ENCODE measurements at places on chromosomes 3 and 15. TPM values are rescaled to one million over a fixed set of nuclear protein-coding genes. Genes with fewer than 3 reads are reported as not detected.

- no peak for DNase-seq
Measured at GRCh38 chr3:188319569-188319968, 165.6 kb downstream of the LPP start.

DNA sequence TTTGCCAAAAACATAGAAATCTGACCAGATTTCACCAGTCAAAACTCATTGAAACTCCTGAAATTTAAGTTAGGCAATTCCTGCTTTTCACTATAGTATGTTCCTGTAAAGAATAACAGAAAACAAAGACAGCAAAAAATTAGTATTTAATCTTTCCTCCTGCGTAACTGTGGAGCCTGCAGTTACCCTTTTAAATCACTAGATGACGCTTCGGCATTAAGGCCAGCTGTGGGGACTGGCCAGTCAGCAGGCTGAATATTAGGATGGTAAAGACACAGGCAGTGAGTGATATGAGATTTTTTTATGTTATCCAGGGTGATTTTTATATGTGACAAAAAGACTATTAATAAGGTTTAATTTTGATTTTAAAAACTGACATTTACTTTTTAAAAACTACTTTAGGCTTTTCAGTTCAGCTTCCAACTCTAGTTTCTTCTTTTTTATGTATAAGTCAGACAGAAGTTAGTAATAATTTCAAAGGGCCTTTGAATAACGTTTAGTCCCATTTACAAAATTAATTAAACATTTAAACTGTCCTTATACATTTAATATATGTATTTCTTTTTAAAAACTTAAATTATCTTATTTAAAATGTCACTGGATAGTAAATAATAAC, 165.1 kb downstream of the PPM1L start:
- DNase-seq: no peak

- DNase-seq: peak; percentile 69
Measured at GRCh38 chr3:179323197-179324110, 623 bp downstream of the ZNF639 start.

DNA sequence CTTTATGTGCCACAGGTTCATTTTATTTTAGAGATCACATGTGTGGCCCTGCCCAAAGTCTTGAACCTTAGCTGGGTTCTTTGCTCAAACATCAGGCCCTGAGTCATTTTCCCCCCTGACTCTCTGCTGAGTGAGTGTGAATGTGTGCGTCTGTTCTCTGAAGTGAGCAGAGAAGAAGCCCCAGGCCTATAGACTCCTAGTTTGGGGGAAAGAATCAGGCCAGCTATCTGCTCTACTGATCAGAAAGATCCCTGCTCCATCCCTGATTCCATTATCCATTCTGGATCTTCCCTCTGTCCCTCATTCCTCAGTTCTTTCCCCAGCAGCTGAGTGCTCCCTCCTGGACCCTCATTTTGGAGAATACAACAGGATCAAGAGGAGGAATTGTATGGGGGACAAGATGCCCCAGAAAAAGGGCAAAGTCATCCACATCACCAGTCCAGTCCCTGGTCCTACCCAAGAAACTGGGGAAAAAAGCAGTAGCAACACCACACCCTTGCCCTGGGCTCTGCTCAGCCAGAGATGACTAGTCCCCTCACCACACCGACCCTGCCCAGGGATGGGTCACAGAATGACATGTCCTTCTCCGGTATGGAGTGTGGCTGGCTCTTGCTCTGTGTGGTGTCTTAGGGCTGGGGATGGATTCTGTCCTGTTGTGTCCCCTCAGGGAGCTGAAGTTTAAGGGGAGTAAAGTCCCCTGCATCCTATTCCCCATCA, 3.2 kb downstream of the DUOX1 start:
- no peak for DNase-seq

DNA sequence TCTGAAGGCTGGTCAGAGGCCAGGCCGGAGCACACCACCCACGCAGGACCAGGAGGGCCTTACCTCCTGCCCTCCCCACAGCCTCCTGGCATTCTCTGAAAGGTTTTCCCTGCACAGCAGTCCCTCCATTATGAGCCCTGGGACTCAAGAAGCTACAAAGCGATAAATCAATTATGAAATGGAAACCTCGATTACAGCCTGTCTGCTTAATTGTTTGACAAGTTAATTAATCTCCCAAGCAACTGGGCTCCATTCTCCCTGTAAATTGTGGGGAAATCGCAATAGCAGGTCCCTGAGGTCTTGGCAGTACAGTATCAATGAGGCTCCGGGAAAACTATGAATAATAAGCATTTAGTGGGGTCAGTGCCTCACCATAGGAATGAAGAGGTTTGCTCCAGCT, 683.5 kb downstream of the NTRK3 start:
- DNase-seq: no peak

GRCh38 chr3:177689869-177690268, 492.6 kb upstream of the TBL1XR1 start:
- no peak for DNase-seq

- DNase-seq: no peak
Measured at GRCh38 chr15:35260941-35261340, 175.8 kb upstream of the NANOGP8 start.

CPA3 gene
- not detected for total RNA-seq

CELSR3 gene
- 5.2 TPM for total RNA-seq

NTRK3 gene
- total RNA-seq: 2.1 TPM

ANKRD63 gene
- 0.31 TPM for total RNA-seq

DNA sequence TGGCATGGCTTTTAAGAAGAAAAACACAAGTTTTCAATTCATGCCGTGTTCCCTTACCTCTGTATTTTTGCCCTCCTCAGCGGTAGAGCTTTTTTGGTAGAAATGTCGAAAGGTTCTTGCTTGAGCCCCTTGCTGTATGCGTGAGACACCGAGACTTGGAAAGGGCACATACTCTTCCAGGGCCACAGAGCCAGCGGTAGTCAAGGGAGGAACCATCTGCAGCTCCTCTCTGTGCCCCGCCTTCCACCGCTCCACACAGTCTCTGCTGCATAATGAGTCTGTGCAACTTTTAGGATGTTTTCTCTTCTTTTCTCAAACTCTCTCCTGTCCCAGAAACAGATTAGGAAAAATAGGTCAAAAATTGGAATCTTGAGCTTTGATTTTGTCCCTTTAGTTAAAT, 77.5 kb downstream of the LPP start:
- no peak for DNase-seq

- DNase-seq: no peak
Measured at GRCh38 chr3:119524931-119525662, 26.8 kb downstream of the TIMMDC1 start.

GRCh38 chr3:190566043-190566933, 52.4 kb downstream of the IL1RAP start:
- no peak for DNase-seq

- no peak for DNase-seq
Measured at GRCh38 chr15:25944386-25944785, 81.3 kb upstream of the ATP10A start.

LRCH3 gene
- total RNA-seq: 83.1 TPM

Measured in mesothelial cell of epicardium (in vitro differentiated cells).